Mucosa of gallbladder (tissue), 1 donor: ENCODE measurements at places on chromosomes 3 and 15.

- DNase-seq, result no peak
These were observed 328.1 kb upstream of the ATP10A start for GRCh38 chr15:26191193-26191592.

- peak; percentile 58 for DNase-seq
These were observed 1.1 kb downstream of the VGLL4 start for GRCh38 chr3:11642431-11643191.

DNA sequence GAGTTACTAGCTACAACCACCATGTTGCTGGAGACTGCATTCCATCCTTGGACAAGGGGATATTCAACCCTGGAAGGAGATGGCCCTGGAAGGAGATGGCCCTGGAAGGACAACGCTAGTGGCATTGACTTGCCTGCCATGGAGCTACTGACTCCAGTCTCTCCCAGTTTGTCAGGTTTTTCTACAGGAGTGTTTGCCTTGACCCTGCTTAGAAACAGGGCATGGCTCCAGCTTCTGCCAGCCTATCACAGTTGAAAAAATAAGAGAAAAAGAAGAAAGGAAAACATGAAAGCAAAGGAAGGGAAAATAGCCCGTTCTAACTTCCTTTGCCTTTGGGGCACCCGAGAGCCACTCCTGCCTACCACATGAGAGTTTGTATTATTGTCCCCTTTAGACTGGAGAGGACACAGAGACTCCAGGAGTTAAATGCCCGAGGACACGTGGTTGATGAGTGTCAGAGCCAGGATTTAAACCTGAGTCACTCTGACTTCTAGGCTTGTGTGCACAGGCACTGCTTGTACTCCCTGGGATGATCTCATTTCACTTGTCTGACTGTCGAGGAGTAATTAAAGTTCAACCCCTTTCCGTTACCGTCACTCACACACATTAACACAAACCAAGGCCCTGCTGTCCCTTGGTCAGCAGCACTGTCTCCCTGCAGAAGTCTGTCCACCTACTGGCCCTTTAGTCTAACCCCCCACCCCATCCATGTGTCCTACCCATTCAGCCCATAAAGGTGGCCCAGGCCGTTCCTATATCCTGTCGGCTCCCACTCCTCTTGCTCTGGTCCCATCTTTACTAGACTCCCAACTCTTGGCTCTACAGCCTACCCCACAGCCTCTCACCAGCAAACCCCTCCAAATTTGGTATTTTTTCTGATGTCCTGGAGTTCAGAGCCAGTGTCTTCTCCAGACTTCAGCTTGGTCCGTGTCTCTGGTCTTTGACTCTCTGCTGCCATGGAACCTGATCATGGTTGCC is 46.1 kb downstream of the C2CD4A start:
- DNase-seq, result peak; percentile 63

DNA sequence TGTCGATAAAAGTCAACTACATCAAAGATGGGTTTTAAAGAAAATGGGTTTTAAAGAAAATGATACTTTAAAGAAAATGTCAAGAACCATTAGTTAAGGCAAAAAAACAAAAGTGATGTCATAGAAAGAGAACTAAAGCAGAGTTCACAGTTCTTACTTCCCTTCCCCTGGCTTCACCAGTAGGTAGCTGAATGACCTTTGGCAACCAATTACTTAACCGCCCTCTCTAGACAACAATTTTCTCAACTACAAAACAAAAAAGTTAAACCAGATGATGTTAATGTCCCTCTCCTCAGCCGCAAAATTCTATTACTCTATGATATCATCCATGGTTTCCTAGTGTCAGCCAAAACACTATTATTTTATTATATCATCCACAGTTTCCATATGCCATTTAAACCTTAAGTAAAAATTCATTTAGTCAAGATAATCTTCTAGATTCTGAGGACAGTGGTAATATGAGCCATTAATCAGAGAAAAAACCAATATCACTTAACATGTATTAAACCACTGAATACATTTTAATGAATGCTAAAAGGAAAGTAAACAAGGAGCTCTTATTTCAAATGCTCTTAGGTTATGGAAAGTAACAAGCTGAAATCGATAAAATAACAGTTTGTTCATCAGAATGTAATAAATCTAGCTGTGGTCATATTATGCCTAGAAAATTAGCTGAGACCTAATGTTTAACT is 13.1 kb downstream of the RYK start:
- DNase-seq, result no peak

- DNase-seq, result no peak
These were observed 31.6 kb downstream of the DNAJB8 start for GRCh38 chr3:128435058-128435457.

GRCh38 chr3:12959838-12960378 is 113.3 kb downstream of the IQSEC1 start:
- peak; percentile 43 for DNase-seq

GRCh38 chr15:65841121-65841930 is 28.0 kb upstream of the RAB11A start:
- no peak for DNase-seq

- no peak for DNase-seq
These were observed 1.2 kb downstream of the RASGRF1 start for GRCh38 chr15:79089331-79089889.

- DNase-seq, result no peak
These were observed 6.9 kb downstream of the NUDT16 start for GRCh38 chr3:131388490-131388799.

- no peak for DNase-seq
These were observed 11.1 kb upstream of the TPRG1 start for GRCh38 chr3:189160519-189161309.

- DNase-seq, result peak; percentile 39
These were observed 1.4 kb downstream of the DVL3 start for GRCh38 chr3:184156522-184156955.

DNA sequence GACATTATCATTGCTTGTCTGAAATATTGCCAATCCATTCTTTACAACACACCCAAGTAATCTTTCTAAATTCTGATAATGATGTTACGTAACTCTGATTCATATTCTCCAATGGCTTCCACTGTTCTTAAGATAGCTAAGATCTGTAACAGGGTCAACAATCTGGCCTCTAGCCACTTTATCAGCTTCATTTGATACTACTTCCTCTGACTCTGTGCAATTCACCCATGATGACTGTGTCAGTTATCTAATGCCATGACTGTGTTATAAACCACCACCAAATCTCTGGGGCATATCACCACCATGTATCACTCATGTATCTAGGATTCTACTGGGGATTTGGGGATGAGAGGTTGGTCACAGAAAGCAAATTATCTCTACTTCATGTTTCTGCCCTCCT is 44.0 kb downstream of the CD200 start:
- DNase-seq, result no peak

GRCh38 chr15:70763950-70764730 is 782 bp upstream of the UACA start:
- no peak for DNase-seq

GRCh38 chr3:14617508-14618023 is 34.0 kb upstream of the CCDC174 start:
- DNase-seq, result no peak

DNA sequence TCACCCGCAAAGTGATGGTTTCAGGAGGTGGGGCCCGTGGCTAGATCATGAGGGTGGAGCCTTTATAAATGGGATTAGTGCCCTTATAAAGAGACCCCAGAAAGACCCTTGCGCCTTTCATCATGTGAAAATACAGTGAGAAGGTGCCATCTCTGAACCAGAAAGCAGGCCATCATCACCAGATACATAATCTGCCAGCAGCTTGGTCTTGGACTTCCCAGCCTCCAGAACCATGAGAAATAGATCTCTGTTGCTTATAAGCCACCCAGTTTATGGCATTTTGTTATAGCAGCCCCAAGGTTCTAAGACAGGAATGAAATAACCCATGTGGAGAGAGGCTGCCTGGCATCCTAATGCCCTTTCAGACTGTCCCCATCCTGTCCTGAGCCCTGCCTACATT is 127.8 kb upstream of the SMAD3 start:
- no peak for DNase-seq

GRCh38 chr3:191094057-191094845 is 104.8 kb upstream of the OSTN start:
- DNase-seq, result no peak

DNA sequence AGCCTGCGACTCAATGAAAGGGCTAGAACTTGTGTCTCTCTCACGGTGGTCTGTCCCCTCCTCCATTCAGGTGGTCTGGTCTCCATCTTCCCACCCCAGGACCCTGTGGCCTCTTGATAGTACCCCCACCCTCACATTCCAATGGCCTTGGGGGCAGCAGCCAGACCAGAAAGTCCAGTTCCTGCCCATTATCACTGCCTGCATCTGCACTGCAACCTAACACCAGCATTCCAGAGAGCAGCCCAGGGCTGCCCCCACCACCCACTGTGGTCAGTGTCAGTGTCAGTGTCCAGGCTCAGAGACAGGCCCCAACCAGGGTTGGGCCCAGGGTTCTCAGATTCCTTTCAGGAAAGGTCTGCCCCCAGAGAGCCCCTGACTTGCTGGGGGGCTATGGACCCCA is 12.6 kb downstream of the IGDCC3 start:
- DNase-seq, result no peak

DNA sequence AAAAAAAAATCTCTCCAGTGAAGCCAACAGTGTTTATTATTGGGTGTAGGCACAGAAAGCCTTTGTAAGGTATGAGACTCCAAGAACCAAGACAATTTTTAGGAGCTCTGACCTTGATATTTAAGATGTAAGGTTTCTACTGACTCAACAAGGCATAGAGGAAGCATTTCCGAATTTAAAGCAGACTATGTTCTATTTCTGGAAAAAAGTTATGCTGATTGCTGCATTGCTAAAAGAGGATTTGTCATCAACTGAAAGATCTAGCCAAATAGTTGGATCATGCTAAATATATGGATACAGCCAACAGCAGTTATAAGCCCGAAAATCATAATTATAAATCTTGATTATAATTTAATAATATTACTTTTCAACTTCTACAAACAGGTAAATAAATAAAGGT is 53.3 kb upstream of the MELTF start:
- DNase-seq, result no peak

DNA sequence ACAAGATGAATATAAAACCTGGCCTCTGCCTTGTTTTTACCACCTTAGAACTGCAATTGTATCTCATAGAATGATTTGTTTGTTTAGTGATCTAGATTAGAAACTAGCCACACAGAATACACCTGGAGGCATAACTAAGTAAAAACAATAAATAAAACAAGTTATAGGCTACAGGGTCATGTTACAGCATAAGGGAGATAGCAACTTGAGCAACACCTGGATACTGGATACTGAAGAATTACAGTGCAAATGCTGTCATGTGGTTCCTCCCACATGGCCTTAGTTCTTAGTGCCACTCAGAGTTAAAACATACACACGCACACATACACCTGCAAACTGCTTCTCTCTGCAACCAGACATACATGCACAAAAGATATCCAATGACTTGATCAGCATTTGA is 563.4 kb upstream of the DPPA4 start:
- no peak for DNase-seq

- no peak for DNase-seq
These were observed 2.6 kb upstream of the HHATL start for GRCh38 chr3:42705058-42705767.
